ENCODE measurements at places on chromosomes 5 and 9.

DNA sequence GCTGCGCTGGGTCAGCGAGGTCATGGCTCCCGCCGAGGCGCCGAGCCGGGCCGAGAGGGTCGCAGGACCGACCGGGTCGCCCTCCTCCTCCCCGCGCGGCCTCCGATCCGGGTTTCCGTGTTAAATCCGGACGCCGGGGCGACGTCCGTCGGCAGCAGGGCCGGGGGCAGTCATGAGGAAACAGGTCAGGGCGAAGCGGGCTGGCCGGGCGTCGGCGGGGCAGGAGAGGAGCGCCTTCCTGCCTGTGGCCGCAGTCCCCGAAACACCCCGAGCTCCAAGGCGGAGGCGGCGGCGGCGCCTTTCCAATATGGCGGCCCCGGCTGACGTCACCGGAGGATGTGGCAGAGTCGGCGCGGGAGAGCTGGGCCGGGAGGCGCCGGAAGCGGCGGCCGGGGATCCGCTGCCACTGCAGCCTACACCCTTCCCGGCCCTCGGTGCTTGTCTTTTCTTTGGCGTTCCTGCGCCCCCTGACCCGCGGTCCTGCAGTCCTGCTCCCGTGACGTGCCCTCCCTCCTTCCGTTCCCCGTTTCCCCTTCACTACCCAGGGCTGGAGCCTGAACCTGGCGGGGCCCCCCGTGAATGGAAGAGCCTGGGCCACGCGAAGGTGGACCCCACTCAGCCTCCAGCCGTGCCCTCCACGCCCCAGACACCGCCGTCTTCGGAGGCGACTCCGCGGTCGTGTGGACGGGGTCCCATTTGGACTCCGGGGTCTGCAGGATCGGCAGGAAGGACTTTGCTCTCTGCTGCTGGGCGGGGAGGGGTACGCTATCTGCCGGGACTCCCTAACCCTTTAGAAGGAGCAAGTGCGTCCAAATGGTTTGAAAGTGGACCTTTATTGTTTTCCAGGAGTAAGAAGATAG, at the start of gene GOLPH3:
Gene GOLPH3 (minus strand): TSS at position 309 of the 860 bp plus-strand sequence. CDS start 285 bp downstream, at position 24.
- H3K4me3 ChIP-seq: peak within 1 kb of the TSS; percentile 94
- DNase-seq: peak; percentile 96
- peak within 1 kb of the TSS; percentile 96 for H3K27ac ChIP-seq
- peaks cover 14% of the 10 kb centered on the region for H3K27me3 ChIP-seq
- H3K36me3 ChIP-seq: peaks cover 7% of the 10 kb centered on the region

- no peak for DNase-seq
- peak overlapping the region; percentile 30 for H3K4me3 ChIP-seq
- H3K27me3 ChIP-seq: peaks cover 4% of the 10 kb centered on the region
- no peak overlapping the region for H3K27ac ChIP-seq
- peaks cover 7% of the 10 kb centered on the region for H3K4me1 ChIP-seq
Observed at GRCh38 chr9:107636571-107637381, 147.2 kb upstream of the KLF4 start.

- no peaks in the 10 kb centered on the region for H3K36me3 ChIP-seq
- DNase-seq: no peak
- H3K4me1 ChIP-seq: peaks cover 24% of the 10 kb centered on the region
- no peak overlapping the region for H3K27ac ChIP-seq
Observed at GRCh38 chr5:173903396-173904140, 15.4 kb downstream of the CPEB4 start.

- H3K27ac ChIP-seq: no peak overlapping the region
- peaks cover 4% of the 10 kb centered on the region for H3K4me1 ChIP-seq
- H3K36me3 ChIP-seq: peaks cover 8% of the 10 kb centered on the region
- DNase-seq: no peak
- H3K27me3 ChIP-seq: peaks cover 1% of the 10 kb centered on the region
Observed at GRCh38 chr5:67190410-67190809, 6.2 kb downstream of the CD180 start.

DNA sequence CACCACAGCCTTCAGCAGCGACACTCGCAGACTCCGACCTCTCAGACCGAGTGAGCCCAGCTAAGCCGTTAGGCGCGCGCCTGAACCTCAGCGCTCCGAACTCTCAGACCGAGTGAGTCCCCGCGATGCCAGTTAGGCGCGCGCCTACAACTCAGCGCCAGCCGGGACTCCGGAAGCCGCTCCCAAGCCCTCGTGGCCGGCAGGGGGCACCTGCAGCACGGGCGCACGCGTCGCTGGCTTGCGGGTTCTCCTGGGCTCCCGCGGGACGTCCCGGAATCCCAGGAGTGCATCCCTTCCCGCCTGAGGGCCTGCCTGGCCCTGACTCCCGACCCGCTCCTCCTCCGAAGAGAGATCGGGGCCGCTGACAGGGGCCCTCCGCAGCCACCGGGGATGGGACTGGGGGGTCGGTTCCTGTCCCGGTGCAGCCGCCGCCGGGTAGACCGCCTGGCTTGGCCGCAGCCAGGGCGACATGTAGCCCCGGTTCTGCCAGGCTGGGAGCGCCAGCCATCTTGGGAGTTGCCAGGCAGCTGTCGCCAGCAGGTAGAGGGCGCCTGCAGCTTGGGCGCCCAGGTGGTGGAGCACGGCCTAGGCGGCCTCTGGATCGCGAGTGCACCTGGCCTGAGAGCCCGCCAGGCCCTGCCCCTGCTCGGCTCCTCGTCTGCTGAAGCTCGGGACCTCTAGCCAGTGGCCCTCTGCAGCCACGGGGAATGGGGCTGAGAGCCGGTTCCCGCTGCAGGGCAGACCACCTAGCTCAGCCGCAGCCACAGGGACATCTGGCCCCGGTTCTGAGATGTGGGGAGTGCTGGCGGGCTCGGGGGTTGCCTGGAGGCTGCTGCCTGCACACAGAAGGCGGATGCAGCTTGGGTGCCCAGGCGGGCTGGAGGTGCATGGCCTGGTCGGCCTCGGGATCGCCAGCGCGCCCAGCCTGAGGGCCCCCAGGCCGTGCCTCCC, at the start of gene ANKRD18A:
Gene ANKRD18A (minus strand): TSS at position 114 of the 951 bp plus-strand sequence. CDS start 311 bp downstream, outside the sequence.
- H3K27me3 ChIP-seq: peaks cover 11% of the 10 kb centered on the region
- H3K36me3 ChIP-seq: peaks cover 22% of the 10 kb centered on the region
- H3K4me1 ChIP-seq: peaks cover 6% of the 10 kb centered on the region
- peak; percentile 95 for DNase-seq

GRCh38 chr5:433836-434235, 9.1 kb upstream of the EXOC3 start:
- peaks cover 3% of the 10 kb centered on the region for H3K4me1 ChIP-seq
- no peak overlapping the region for H3K4me3 ChIP-seq
- H3K36me3 ChIP-seq: peaks cover 4% of the 10 kb centered on the region

DNA sequence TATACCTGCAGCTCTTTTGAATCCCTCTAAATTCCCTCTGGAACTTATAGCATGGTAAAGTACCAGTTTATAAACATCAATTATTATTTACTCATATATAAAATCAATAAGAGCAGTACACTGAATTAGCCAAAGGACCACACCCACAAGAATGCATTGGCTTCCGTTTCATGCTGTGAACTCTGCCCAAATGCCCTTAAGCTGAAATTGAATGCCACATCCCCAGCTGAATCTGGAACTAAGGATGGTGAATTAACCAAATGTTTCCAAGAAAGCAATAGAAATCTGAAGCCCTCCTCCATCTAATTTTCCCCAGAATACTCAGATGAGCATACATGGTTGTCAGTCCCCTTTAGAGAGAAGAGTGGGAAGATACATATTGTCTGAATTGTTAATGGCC, 436.4 kb upstream of the FTMT start:
- no peak overlapping the region for H3K27ac ChIP-seq
- peaks cover 8% of the 10 kb centered on the region for H3K4me1 ChIP-seq
- no peaks in the 10 kb centered on the region for H3K27me3 ChIP-seq
- H3K4me3 ChIP-seq: no peak overlapping the region
- DNase-seq: no peak
- H3K36me3 ChIP-seq: no peaks in the 10 kb centered on the region

- no peaks in the 10 kb centered on the region for H3K36me3 ChIP-seq
- peak overlapping the region; percentile 99 for H3K4me3 ChIP-seq
- H3K4me1 ChIP-seq: peaks cover 15% of the 10 kb centered on the region
- DNase-seq: peak; percentile 55
- peaks cover 42% of the 10 kb centered on the region for H3K27me3 ChIP-seq
Observed at GRCh38 chr9:106860721-106861639, 2.0 kb upstream of the ZNF462 start.

- peaks cover 5% of the 10 kb centered on the region for H3K4me1 ChIP-seq
- peaks cover 4% of the 10 kb centered on the region for H3K36me3 ChIP-seq
- no peak for DNase-seq
- no peak overlapping the region for H3K4me3 ChIP-seq
Observed at GRCh38 chr5:135456238-135457099, 4.3 kb upstream of the TIFAB start.

- H3K4me1 ChIP-seq: no peaks in the 10 kb centered on the region
- H3K4me3 ChIP-seq: no peak overlapping the region
- no peak overlapping the region for H3K27ac ChIP-seq
- H3K27me3 ChIP-seq: no peaks in the 10 kb centered on the region
- no peaks in the 10 kb centered on the region for H3K36me3 ChIP-seq
Observed at GRCh38 chr5:145979270-145980223, 43.2 kb downstream of the SH3RF2 start.

GRCh38 chr9:80926611-80927010, 762.7 kb downstream of the TLE1 start:
- H3K27ac ChIP-seq: no peak overlapping the region
- H3K36me3 ChIP-seq: peaks cover 5% of the 10 kb centered on the region
- H3K27me3 ChIP-seq: no peaks in the 10 kb centered on the region
- DNase-seq: no peak
- H3K4me1 ChIP-seq: no peaks in the 10 kb centered on the region

- H3K27ac ChIP-seq: no peak overlapping the region
- no peaks in the 10 kb centered on the region for H3K36me3 ChIP-seq
- H3K4me3 ChIP-seq: no peak overlapping the region
- DNase-seq: no peak
Observed at GRCh38 chr9:13554626-13555025, 275.1 kb upstream of the MPDZ start.

DNA sequence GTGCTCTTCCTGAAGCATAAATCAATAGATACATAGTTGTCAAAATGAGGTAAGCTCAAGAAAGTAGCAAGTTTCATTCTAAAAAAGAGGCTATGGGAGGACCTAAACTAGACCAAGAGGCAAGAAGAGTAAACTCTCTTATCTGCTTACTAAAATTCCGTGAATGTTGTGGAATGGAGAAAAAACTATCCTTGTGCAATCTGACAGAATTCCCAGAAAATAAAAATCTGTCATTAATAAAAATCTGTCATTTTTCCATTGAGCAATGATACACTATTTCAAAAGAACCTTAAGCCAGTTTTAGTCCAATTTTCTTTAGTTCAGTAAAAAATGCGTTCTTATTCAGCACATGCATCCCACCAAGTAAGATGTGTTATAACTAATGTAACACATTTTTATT, 15.9 kb upstream of the FANCC start:
- no peak overlapping the region for H3K4me3 ChIP-seq
- H3K4me1 ChIP-seq: no peaks in the 10 kb centered on the region
- H3K27ac ChIP-seq: no peak overlapping the region
- H3K27me3 ChIP-seq: peaks cover 2% of the 10 kb centered on the region

- DNase-seq: no peak
- no peaks in the 10 kb centered on the region for H3K27me3 ChIP-seq
Observed at GRCh38 chr5:156974328-156974727, 11.3 kb upstream of the TIMD4 start.

- H3K4me1 ChIP-seq: peaks cover 22% of the 10 kb centered on the region
- H3K27ac ChIP-seq: no peak overlapping the region
Observed at GRCh38 chr9:123412171-123412820, 56.3 kb downstream of the CRB2 start.

DNA sequence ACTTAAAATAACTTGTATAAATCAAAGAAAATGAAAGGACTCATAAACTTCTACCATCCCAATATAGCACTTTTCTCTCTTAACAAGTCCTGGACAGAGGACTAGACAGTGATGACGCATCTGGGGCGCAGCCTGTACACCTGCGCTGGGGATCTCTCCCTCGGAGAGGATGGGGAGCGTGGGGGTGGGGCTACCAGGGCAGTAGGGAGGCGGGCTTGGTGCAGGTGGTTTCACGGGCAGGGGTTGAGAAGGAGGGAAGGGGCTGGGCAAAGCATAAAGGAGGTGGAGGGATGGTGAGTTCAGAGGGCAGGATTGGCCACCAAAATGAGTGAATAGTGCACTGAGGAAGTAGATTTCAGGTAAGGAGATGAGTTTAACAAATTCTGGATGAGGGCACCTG, 41.1 kb downstream of the STC2 start:
- H3K27me3 ChIP-seq: peaks cover 9% of the 10 kb centered on the region
- peaks cover under 1% of the 10 kb centered on the region for H3K4me1 ChIP-seq
- no peak for DNase-seq
- no peak overlapping the region for H3K4me3 ChIP-seq
- H3K27ac ChIP-seq: no peak overlapping the region
- H3K36me3 ChIP-seq: no peaks in the 10 kb centered on the region

- no peak overlapping the region for H3K27ac ChIP-seq
- H3K36me3 ChIP-seq: no peaks in the 10 kb centered on the region
- peaks cover 1% of the 10 kb centered on the region for H3K27me3 ChIP-seq
- no peak overlapping the region for H3K4me3 ChIP-seq
Observed at GRCh38 chr5:55564721-55565120, 30.0 kb upstream of the PLPP1 start.

- H3K27me3 ChIP-seq: peaks cover 5% of the 10 kb centered on the region
- no peak overlapping the region for H3K27ac ChIP-seq
- H3K4me1 ChIP-seq: peaks cover 3% of the 10 kb centered on the region
- no peaks in the 10 kb centered on the region for H3K36me3 ChIP-seq
- no peak for DNase-seq
Observed at GRCh38 chr9:37372839-37373238, 49.7 kb upstream of the GRHPR start.

Data from glutamatergic neuron (in vitro differentiated cells).